ENCODE measurements at places on chromosomes 4 and X. TPM values are rescaled to one million over a fixed set of nuclear protein-coding genes. Genes with fewer than 3 reads are reported as not detected.

The NIPAL1 gene
- 1.7 TPM for total RNA-seq

The KLF8 gene
- total RNA-seq: 5.0 TPM

The CAPN6 gene
- total RNA-seq: not detected

The TCEANC gene
- total RNA-seq: 4.6 TPM

The PAK3 gene
- total RNA-seq: 1.8 TPM

The CCSER1 gene
- total RNA-seq: 0.09 TPM

The CCDC110 gene
- 0.19 TPM for total RNA-seq

The RS1 gene
- total RNA-seq: not detected

The DCHS2 gene
- not detected for total RNA-seq

The SMIM9 gene
- not detected for total RNA-seq

The ZNF732 gene
- not detected for total RNA-seq

- DNase-seq: no peak
Observed at GRCh38 chr4:24801136-24801855, 5.9 kb downstream of the SOD3 start.

DNA sequence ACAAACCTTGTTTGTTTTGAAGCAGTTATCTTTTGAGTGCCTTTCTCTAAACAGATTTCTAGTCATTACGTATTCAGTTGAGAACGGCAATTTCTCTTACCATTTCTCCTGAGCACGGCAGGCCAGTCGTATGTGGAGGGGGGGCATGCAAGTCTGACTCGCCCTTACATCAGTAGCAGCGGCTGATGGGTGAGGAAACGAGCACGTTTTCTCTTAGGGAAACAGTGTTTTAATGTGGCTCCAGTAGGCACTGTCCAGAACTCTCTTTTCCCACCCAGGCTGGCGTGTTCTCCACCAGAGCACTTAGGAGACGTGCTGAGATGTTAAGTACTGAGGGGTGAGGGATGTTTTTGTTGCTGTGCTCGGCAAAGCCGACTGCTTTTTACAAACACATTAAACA lies 240.5 kb downstream of the STIM2 start:
- DNase-seq: no peak

- peak; percentile 51 for DNase-seq
Observed at GRCh38 chrX:45824471-45824870, 623.8 kb upstream of the DIPK2B start.

DNA sequence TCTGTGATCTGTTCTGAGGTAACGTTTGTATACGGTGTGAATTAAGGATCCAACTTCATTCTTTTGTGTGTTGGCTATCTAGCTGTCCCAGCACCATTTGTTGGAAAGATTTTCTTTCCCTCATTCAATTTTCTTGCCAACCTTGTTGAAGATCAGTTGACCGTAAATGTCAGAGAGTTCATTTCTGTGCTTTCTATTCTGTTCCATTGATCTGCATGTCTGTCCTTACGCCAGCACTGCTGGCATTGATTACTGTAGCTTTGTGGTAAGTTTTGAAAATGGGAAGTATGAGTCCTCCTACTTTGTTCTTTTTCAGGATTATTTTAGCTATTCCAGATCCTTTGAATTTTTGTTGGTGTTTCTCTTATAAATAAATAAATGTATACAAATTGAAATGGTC lies 60.8 kb downstream of the MTMR1 start:
- no peak for DNase-seq

DNA sequence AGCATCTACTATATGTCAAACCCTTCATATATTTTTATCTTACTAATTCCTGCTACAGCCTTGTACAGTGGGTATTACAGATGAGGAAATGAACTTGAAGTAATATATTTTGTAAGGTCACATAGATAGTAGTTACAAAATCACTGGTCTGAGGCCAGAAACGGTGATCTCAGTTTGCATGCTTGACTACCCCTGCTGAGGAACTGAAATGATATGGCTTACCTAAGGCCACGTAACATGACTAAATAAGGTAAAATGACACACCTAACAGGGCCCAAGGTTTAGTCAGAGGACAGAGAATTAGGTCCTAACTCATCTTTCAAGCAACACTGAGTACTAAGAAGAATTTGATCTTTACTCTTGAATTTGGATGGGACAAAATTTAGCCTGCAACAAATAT lies 1.5 kb upstream of the COMMD8 start:
- DNase-seq: no peak

- DNase-seq: no peak
Observed at GRCh38 chr4:145909281-145909715, 29.3 kb downstream of the ZNF827 start.

GRCh38 chrX:114065577-114066223 lies 518.2 kb upstream of the HTR2C start:
- no peak for DNase-seq

DNA sequence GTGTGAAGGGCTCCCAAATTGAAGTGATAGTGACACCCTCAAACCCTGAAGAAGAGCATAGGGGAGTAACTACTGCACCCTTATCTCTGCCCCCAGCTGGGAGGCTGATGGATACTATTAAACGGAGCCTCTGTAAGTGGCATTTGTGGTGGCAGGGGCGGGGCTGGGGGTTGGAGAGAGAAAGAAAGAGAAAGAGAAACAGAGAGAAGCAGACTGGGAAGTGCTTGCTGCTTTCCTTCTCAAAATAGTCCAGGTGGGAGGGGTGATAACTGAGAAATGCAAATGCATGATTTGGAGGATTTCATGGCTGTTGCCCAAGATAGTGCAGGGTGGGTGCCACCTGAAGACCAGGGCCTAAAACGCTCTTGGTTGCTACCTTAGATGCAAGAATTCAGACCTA lies 253.5 kb upstream of the GATB start:
- peak; percentile 16 for DNase-seq

GRCh38 chrX:40875476-40875875 lies 140.1 kb upstream of the MED14 start:
- no peak for DNase-seq

DNA sequence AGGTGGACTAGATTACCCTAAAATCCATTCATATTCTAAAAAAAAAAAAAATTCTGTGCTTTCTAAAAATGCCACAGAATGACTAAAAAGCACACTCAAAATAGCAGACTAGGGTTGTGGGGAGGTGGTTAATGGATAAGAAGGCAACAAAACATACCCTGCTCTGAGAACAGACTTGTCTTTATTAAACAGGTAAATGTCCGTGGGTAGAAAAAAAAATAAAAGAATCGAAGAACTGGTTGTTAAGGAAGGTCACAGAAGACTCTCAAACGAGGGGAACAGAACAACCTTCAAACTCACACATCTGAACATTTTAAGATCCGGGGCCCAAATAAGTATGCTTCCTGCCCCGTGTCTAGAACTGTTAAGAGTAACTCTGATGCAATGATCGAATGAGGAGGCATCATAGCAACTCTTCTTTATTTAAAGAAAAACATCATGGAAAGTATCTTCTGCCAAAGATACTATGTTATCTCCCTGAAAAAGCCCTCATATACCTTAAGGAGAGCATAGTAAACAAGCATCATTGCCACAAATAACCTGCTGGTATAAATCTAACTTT lies 68.4 kb downstream of the ELF2 start:
- no peak for DNase-seq

DNA sequence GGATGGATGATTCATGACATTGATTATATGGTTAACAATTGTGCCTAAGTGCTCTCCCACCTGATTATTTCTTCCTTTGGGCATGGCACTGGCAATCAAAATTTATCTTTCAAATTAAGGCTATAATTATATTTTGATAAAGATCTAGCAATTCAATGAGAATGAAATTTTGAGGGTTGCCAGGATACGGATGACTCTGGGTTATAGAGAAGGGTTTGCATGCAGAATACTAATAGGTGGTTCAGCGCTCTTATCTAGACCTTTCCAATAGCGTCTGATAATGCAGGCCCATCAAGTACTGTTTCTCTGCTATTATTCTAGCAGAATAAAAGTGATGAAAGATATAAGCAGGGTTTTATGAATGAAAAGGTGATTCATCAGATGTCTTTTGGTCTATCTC lies 74.9 kb upstream of the SCML1 start:
- no peak for DNase-seq

GRCh38 chrX:9907645-9908387 lies 59.3 kb upstream of the CLDN34 start:
- no peak for DNase-seq

- DNase-seq: no peak
Observed at GRCh38 chr4:8205749-8206611, 6.9 kb downstream of the SH3TC1 start.

GRCh38 chrX:22373094-22373493 lies 100.4 kb downstream of the CBLL2 start:
- no peak for DNase-seq

GRCh38 chrX:10884246-10884645 lies 226.9 kb upstream of the HCCS start:
- DNase-seq: no peak

DNA sequence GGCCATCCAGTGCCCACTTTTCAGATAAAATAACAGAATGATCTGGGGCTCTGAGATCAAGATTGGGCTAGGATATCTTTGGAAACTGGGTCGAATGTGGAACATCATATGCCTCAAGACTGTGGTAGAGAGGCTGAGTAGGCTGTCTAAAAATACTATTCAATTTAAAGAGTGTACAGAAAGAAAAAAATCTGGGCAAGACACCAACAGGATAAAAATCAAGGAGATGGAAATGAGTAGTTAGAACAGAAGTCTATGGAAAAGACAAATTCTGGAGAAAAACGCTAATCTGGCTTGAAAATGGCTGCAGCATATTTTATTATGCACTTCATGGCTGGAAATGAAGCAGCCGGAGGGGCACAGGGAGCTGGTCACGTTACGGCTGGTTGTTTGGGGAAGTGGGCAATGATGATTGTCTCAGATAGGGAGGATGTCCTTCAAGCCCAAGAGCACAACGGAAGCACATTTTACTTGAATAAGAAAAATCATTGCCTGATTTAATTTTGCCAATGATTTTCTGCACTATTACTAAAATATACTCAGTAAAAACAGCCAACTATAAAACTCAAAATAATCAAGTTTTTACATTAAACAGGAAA lies 27.1 kb upstream of the MAPK10 start:
- no peak for DNase-seq

DNA sequence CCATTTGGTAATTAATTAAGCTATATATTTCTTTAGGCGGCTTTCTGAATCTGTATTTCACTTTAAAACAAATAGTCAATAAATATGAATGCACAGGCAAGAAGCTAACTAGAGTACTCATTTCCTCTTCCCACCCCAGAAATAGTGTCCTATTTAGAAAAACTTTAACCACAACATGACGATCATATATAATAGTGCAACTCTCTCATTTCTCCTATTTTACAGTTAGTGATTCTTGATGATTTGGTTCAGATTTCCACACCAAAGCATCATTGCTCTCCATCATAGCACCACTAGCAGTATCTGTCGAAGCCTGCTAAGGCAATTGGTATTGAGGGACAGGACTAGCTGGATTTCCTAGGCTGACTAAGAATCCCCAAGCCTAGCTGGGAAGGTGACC lies 184.0 kb upstream of the GALNTL6 start:
- no peak for DNase-seq

DNA sequence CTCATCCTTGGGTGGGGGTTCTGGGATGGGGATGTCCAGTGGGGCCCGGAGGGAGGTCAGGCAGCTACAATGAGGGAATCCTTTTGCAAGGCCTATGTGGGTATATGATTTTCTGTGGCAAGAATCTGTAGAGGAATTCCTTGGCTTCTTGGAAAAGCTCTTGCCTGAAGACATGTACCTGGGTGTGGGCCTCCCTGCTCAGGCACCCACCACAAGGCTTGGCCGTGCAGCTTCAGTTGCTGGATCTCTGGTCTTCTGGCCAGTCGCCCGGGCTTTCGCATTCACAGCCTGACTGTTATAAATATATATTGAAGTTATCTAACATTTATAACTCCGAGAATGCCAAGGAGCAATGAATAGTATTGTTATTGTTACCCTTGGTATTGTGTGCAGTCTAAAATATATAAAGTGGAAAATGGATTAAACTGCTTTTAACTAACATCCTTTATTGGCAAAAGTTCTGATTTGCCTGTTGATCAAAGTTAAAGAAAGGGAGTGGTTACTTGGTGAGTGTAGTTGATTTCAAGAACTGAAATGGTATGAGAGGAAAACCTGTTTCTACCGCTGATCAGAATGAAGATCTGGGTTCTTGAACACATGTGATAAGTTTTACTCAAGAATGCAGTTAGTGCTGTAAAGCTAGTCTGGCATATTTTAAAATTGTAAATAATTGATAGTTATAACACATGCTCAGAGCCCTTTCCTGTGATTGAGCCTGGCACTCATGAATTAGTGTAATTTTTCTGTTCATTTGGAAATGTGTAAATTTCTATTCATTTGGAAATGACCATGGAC lies 36.0 kb downstream of the PTTG2 start:
- DNase-seq: no peak

DNA sequence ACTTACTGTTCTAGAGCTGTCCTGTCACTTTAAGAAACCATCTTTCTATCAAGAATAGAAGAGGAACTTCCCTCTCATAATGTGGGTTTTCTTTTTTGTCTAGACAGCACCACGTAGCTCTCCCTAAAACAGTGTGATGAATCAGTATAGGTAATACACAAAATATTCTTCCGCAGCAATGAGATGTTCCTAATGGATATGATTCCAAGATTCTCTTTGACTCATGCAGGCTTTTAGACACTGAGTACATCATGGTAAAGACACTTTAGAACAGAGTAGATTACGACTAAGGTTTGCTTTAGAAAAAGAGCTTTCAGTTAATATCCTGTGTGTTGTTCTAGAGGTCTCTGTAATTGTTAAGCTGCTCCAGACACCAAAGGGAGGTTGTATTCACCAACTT lies 69.8 kb downstream of the PTTG2 start:
- DNase-seq: no peak

DNA sequence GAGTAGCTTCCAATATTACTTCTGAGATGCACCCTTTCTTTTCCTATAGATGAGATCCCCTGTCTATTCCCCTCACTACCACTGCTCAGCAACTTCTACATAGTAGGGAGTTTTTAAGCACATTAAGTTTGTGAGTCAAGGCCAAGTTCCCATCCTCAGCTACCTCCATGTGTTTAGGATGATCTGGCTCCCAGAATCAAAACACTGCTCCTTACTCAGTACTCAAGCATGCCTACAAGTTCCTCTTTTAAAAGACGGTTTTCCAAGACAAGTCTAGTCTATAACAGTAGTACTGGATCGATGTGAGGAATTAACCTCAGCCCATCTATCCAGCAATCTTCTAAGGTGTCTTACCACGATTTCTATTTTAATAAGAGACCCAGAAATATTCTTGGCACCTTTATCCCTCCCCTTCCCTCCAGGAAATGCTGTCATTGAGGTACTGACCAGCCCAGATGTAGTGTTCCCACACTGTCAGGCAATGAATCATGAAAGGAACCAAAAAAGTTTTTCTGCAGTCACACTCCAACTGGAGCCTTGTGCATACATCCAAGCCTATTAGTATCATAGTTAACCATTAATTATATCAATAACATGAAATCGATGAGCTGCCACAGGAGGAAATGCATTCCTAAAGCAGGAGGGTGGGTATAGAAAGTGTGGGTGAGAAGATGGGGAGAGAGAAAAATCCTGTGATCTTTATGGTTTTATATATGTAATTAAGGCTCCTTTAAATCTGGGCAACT lies 29.6 kb downstream of the AREG start:
- DNase-seq: no peak

DNA sequence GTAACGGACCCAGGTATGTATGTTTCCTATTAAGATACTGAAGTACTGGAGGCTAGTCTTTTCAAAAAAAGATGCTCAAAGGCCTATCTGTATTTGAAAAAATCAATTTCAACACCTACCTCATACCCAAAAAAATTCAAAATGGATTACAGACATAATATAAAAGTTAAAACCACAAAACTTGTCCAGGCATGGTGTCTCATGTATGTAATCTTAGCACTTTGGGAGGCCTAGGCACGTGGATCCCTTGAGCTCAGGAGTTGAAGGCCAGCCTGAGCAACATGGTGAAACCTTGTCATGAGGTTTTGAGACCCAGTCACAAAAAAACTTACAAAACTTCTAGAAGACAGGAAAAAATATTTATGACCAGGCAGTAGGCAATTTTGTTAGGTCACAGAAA lies 16.7 kb downstream of the RBMX start:
- DNase-seq: no peak

All from activated T-cell treated with anti-CD3 and anti-CD28 coated beads, Interleukin-2, amount 50 U/mL, for 72 hours (primary cell).